Activated naive CD8-positive, alpha-beta T cell treated with anti-CD3 and anti-CD28 coated beads for 36 hours (primary cell): ENCODE measurements at places on chromosomes 13 and 19. TPM values are rescaled to one million over a fixed set of nuclear protein-coding genes. Genes with fewer than 3 reads are reported as not detected.

TMPRSS9 gene
- total RNA-seq: not detected

SIGLEC8 gene
- total RNA-seq: not detected

GNA15 gene
- 7.8 TPM for total RNA-seq

CDC42EP5 gene
- total RNA-seq: not detected

DNA sequence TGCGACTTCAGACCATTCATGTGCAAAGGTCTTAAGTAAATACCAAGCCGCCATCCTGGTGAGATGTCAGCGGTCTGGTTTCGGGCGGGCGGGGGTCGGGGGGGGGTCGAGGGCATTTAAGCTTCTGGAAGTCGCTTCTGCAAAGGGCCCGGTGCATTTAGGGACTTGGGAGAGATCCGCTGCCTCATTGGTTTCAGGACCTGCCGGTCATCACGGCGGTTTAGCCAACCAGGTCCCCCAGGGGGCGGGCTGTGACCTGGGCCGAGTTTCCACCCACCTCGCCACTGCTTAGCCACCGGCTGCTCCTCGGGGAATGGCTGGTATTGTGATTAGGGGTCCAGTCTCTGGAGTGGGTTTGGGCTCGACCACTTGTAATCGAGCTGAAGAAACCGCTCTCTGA is 7.8 kb downstream of the ANKLE1 start:
- H3K4me1 ChIP-seq: peaks cover 5% of the 10 kb centered on the region
- no peak overlapping the region for H3K4me3 ChIP-seq
- H3K27me3 ChIP-seq: no peaks in the 10 kb centered on the region
- DNase-seq: peak; percentile 67
- H3K27ac ChIP-seq: no peak overlapping the region

- DNase-seq: no peak
- no peak overlapping the region for H3K4me3 ChIP-seq
- H3K27me3 ChIP-seq: peaks cover 11% of the 10 kb centered on the region
- H3K27ac ChIP-seq: no peak overlapping the region
- no peaks in the 10 kb centered on the region for H3K4me1 ChIP-seq
- H3K36me3 ChIP-seq: no peaks in the 10 kb centered on the region
These were observed 326.3 kb downstream of the DCLK1 start for GRCh38 chr13:35804901-35805300.

DNA sequence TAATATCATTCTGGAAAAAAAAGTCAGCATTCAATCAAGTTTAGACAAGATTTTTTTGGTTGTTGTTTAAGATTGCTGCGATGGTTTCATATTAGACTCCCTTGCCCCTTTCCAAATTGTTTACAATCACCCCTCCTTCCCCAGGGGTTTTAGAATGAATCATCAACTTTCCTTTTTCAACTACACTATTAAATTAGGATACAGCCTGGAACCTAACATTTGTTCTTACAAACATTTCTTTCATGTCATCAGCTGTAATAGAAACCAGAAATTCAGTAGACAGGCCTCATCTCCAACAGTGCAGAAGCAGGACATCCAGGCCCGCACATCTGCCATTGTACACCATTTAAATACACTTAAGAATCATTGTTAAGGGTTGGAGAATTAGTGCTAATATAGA is 44.4 kb upstream of the WDFY2 start:
- DNase-seq: no peak
- H3K27ac ChIP-seq: no peak overlapping the region
- no peak overlapping the region for H3K4me3 ChIP-seq
- no peaks in the 10 kb centered on the region for H3K27me3 ChIP-seq

GRCh38 chr13:101576977-101577376 is 124.5 kb downstream of the ITGBL1 start:
- H3K27me3 ChIP-seq: no peaks in the 10 kb centered on the region
- peaks cover 2% of the 10 kb centered on the region for H3K4me1 ChIP-seq
- no peaks in the 10 kb centered on the region for H3K36me3 ChIP-seq
- no peak overlapping the region for H3K4me3 ChIP-seq

GRCh38 chr13:109698779-109699178 is 87.6 kb downstream of the IRS2 start:
- H3K36me3 ChIP-seq: no peaks in the 10 kb centered on the region
- H3K27me3 ChIP-seq: peaks cover 6% of the 10 kb centered on the region
- no peak overlapping the region for H3K27ac ChIP-seq
- no peak overlapping the region for H3K4me3 ChIP-seq
- peaks cover 6% of the 10 kb centered on the region for H3K4me1 ChIP-seq

DNA sequence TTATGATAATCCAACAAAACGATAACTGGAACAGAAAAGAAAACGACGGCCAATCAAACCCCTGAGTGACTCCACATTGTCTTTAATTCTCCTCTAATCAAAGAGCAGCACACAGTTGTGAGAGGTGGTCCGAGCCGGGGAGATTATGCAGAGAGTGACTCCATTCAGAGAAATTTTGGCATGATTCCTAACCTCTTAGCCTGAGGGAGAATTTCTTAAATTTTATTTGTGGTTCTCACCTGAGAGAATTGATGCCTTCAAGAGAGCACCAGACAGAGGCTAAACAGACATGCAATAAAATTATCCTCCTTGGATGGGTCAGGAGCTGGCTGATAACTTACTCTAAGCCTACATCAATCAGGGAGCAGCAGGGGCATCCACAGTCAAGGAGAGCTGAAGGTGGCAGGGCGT is 310.0 kb upstream of the KLF12 start:
- H3K27ac ChIP-seq: no peak overlapping the region
- H3K4me1 ChIP-seq: no peaks in the 10 kb centered on the region
- peaks cover 5% of the 10 kb centered on the region for H3K36me3 ChIP-seq
- DNase-seq: no peak
- no peak overlapping the region for H3K4me3 ChIP-seq
- H3K27me3 ChIP-seq: no peaks in the 10 kb centered on the region

- peaks cover 6% of the 10 kb centered on the region for H3K4me1 ChIP-seq
- no peak for DNase-seq
- H3K27ac ChIP-seq: no peak overlapping the region
- no peaks in the 10 kb centered on the region for H3K36me3 ChIP-seq
- H3K4me3 ChIP-seq: no peak overlapping the region
- no peaks in the 10 kb centered on the region for H3K27me3 ChIP-seq
These were observed 193.7 kb upstream of the RFC3 start for GRCh38 chr13:33624253-33624652.

- no peaks in the 10 kb centered on the region for H3K4me1 ChIP-seq
- H3K27ac ChIP-seq: no peak overlapping the region
- no peaks in the 10 kb centered on the region for H3K36me3 ChIP-seq
- no peaks in the 10 kb centered on the region for H3K27me3 ChIP-seq
- H3K4me3 ChIP-seq: no peak overlapping the region
These were observed 68.3 kb upstream of the UBAC2 start for GRCh38 chr13:99132295-99132835.

GRCh38 chr19:56477429-56478338 is 539 bp upstream of the ZNF667 start:
- peaks cover 16% of the 10 kb centered on the region for H3K4me1 ChIP-seq
- DNase-seq: peak; percentile 87
- H3K27ac ChIP-seq: peak overlapping the region; percentile 99
- H3K36me3 ChIP-seq: peaks cover 78% of the 10 kb centered on the region
- peak overlapping the region; percentile 94 for H3K4me3 ChIP-seq
- H3K27me3 ChIP-seq: peaks cover 35% of the 10 kb centered on the region
